ENCODE measurements at places on chromosomes 4 and X.
A peak's percentile ranks its signal among the peaks of the same experiment; 100 is the strongest.

- DNase-seq, result peak; percentile 16
These were observed 1076.8 kb downstream of the PDHA2 start for GRCh38 chr4:96916711-96917110.

DNA sequence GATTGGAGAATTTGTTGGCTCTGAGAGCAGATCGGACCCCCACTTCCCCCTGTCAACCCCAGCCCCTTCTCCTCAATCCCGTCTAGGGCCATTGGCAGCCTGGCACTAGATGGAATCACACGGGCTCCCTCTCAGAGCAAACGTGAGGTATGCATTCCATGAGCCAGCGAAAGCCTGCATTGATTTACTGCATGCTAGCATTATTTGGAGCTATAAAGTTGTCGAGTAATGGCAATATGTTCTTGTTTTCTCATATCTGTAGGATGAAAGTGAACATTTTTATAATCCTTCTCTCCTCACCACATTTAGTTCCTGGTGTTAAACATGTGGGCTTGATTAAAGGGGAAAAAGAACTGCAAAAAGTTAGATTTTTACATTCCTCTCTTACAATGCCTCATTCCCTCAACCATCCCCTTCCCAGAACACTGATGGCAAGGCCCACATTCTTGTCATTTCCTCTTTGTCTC is 159.2 kb downstream of the SPRY1 start:
- DNase-seq, result no peak

GRCh38 chr4:92864096-92864495 is 560.3 kb downstream of the GRID2 start:
- no peak for DNase-seq

GRCh38 chr4:42824278-42824977 is 68.1 kb upstream of the GRXCR1 start:
- DNase-seq, result no peak
